NCI-H82 (cell line): ENCODE measurements at places on chromosomes 6 and 20.

DNA sequence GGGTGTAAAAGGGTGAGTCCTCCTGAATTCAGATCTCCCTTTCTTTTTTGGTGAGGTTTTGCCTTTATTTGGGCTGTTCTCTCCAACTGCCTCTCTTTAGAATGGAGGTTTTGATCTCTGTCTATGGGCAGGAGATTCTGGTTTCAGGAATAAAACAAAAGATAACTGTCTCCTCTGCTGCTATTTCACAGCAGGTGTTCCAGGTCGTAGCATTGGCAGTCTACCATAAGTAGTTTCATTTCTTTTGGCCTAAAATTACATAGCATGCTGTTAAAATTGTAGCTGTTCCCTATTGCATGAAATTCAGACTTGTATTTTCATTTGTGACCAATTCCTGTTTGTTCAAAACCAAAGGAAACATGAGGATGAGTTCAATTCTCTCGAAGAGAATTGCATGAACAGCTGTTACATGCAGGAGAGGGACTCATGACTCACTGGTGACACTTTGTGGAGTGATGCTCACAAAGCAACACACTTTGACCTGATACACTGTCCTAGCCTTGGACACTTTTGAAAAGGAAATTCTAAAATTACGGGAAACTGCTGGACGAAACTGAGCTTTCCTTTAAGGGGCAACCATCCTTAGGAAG lies 76.8 kb upstream of the SIRPG start:
- DNase-seq, result peak; percentile 46

DNA sequence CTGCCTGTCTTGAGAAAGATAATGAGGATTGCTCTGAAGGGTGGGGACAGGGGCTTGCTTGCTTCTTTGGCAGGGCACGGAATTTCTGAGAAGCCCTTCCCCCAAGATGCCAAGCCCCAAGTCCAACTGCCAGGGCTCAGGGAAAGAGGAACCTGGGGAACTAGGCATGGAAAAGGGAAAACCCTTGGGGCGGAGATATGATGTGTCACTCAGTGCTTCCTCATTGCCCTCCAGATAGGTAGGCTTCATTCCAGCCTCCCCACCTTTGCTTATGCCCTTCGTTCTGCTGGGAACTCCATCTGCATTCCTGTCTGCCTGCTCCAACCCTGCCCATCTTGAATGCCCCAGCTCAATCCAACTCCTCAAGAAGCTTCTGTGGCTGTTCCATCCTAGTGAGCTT lies 61.2 kb downstream of the VEGFA start:
- DNase-seq, result no peak

- DNase-seq, result peak; percentile 49
Observed at GRCh38 chr6:2799936-2800527, 34.8 kb downstream of the WRNIP1 start.

DNA sequence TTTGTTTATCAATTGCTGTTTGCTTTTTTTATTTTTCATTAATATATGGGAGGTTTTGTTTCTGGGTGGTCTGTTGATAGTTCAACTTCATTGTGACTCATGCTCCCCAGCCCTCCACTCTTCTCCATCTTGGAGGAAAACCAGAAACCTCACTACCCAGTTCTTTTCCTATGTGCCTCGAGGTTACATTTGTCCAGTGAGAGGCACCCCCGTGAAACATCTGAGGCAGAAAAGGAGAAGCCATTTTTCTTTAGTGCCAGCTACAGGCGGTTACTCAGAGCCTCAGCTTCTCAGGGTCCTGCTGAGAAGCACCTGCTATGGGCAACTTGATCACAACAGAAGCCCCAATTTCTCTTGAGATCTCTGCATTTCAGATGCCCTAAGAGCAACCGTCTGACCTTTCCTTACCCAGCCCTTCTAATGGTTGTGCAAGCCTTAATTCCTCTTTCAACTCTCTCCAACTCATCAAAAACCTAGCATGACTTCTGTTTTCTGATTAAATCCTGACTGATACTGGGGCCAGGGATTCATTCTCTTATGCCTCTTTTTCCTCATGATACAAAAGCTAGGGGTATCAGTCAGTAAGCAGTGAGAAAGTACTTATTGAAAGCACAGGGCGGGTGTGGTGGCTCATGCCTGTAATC lies 144.6 kb downstream of the ELOVL4 start:
- no peak for DNase-seq

DNA sequence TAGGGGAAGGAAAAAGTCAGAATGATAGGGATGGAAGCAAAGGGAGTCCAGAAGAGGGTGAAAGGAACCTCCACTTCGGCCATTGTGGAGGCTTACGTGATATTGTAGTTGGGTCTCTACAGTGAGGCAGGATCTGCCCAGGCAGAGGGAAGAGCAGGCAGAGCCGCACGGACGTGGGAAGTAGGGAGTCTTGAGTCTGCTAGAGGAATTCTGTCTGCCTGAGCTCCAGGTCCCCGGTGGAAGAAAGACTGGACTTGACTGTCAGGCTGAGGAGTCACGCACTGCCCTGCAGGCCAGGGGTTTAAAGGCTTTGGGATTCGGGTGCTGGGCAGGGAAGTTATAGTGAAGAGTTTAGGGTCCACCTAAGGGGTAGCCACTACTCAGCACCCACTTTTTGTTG lies 16.4 kb downstream of the TGM6 start:
- DNase-seq, result no peak

GRCh38 chr6:39196673-39197091 lies 32.6 kb downstream of the KCNK5 start:
- no peak for DNase-seq

DNA sequence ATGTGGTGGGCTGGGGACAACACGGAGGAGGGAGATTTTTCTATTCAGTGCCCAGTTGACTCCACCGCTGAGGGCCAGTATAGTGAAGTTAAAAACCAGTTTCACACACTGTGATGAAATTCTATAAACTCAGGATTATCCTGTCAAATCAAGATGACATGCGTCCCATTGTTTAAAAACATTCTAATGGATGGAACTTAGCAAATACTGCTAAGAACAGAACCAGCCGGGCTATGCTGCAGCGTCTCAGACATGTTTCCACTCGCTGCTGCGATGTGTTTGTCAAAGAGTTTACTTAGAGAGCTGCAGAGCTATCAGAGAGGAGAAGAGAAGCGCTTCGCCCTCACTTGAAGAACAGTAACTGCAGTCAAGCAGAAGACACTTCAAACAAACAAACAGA lies 212.6 kb upstream of the FOXQ1 start:
- no peak for DNase-seq

DNA sequence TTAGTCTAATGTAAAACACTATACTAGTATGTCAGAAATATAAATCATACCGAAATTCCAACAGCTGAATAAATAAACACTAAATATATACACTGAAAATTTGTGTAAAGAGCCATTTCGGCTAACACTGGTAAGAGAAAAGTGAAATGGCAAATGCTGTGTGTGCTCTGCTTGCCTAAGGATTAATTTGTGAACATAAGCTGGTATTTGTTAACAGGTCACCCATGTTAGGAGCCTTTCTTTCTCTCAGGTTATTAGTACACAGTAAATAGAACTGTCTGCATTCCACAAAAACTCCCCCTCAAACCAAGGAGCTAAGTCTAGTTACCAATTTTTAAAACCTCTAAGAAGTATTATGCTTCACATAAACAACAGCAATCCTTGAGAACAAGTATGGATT lies 27.0 kb downstream of the ELOVL5 start:
- no peak for DNase-seq

DNA sequence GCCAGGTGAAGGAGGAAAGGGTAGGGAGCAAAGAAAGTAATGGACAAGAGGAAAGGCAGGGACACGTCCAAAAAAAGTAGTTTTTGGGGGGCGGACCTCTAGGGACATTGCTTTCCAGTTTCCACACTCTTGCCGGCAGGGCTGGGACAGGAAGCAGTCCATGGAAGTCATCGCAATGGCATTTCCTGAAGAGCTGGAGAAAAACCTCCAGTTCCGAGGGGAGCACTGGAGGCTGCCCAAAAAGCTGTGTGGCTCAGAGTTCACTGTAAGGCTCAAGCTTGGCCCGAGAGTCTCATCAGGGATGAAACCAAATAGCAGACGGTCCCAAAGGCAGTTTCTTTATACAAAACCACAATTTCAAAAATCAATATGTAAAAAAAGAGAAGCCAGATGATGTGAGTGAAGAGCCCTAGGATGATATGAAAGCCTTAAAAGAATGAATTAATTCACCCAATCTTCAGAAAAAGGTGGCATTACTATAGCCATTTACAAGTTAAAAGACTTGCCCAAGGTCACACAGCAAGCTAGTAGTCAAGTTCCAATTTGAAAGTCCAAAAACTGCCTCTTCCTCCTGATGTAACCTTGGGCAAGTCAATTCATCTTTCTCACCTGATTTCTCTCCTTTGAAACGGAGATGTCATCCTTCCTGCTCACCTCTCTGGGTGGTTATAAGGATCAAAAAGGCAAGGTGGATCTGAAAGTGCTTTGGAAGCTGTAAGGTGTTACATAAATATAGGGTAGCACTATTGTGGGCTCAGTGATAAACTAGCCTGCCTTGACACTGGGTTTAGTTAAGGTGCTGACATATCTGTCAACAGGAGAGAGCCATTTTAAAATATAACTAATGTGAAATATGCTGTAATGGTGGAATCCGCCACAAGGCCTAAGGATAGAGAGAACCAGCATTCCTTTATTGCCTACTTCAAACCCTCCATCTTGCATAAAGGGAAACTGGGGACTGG lies 9.1 kb downstream of the BCL2L1 start:
- no peak for DNase-seq

GRCh38 chr20:63090052-63090451 lies 83.3 kb upstream of the BHLHE23 start:
- no peak for DNase-seq

GRCh38 chr6:148166339-148166968 lies 176.2 kb upstream of the SASH1 start:
- peak; percentile 79 for DNase-seq

DNA sequence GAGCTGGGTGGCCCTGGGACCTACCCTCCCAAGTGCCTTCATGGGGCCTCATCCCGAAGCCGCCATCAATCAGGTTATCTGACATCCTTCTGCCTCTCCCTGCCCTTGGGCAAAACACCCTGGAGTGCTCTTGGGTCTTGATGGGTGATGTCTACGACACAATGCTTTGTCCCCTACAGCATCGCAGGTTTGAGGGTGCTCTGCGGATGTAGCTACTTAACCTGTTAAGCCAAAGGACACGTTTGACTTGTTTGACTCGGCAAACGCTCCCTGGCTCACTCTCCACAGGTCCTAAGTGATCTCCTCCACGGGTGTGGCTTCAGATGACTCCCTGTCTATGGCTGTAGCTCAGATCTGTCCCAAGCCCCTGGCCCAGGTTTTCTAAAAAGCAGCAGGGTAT lies 35.6 kb downstream of the TBC1D7 start:
- no peak for DNase-seq

- DNase-seq, result no peak
Observed at GRCh38 chr6:130773860-130774259, 53.3 kb upstream of the SMLR1 start.

- DNase-seq, result peak; percentile 43
Observed at GRCh38 chr6:123604067-123604466, 32.7 kb downstream of the TRDN start.

DNA sequence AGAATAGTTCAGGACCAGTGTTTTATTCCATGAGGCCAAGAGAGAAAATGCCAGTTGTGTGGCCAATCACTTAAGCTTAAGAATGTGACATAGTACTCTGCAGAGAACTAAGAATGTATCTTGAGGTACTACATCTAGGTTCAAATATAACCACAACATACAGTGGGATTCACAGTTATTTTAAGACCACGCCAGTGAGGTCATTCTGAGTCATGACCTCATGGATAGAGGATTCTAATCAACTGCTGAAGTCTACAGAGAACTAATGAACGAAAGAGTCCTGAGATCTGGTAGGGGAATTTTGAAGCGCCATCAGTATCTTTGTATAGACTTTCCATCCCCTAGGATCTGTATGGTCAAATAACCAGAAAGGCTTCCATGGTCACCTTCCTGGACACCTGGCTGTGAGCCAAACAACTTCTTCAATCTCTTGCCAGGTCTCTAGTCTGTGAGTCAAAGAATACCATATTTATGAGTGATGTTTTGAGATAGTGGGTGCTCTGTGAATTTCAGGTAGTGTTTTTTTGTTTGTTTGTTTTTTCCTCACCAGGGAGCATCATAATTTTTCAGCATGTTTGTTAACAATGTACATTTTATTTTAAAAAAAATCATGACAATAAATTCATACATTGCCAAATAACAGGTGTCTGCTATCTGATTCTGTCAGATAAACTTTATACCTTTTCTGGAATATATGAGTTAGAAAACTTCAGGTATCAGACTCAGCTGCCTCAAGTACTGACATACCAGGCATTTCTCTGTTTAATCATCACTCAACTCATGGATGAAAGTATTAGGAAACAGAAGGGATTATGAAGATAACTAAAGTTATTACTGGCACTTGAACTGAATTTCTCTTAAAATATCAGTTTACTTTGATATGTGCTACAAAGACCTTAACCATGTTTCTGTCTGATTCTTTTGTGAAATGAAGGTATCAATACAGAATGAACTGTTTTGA lies 217.9 kb downstream of the PLCB4 start:
- DNase-seq, result no peak

- DNase-seq, result no peak
Observed at GRCh38 chr6:12064131-12064530, 52.0 kb downstream of the HIVEP1 start.

DNA sequence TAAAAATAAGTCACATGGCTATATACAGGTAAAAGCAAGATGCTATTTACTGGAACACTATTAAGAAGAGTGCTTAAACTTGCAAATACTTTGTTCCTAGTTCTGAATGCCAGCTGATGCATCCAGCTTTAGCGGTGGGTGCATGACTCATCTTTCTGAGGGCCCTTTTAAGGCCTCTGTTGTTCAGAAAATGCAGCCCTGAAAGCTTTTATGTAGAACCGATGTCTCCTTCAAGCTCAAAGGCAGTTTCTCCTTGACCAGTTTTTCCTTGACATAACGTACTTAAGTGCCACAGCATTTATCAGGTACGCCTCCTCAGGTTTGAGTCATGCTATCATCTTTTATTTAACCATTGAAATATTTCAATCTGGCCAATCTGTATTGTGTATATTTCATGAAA lies 82.8 kb downstream of the MLIP start:
- DNase-seq, result no peak

- DNase-seq, result no peak
Observed at GRCh38 chr20:23151008-23151703, 65.0 kb upstream of the CD93 start.

GRCh38 chr6:36312854-36313648 lies 23.6 kb downstream of the BNIP5 start:
- no peak for DNase-seq

GRCh38 chr6:111121789-111122350 lies 34.6 kb downstream of the SLC16A10 start:
- DNase-seq, result no peak

DNA sequence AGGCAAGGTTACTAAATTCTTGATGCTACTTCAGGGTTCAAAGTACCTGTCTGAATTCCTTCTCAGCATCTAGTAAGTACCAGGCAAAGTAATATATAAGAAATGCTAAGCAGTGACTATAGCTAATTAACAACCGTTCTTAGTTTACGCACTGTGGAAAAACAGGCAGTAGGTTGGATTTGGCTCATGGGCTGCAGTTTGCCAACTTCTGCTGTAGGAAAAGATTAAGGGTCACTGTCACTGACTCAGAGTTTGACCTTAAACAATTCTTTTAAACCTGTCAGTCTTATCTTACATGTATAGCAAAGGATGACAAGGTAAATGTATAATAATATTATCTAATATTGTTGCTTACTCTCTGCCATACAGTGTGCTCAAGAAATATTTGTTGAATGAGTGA lies 42.3 kb downstream of the CTNNBL1 start:
- no peak for DNase-seq

GRCh38 chr6:106167096-106167814 lies 81.1 kb downstream of the PRDM1 start:
- no peak for DNase-seq
